Activated naive CD8-positive, alpha-beta T cell treated with anti-CD3 and anti-CD28 coated beads, Interleukin-2, amount 10 ng/mL, durations not matched to agents 7 days and 5 days (primary cell): ENCODE measurements at places on chromosomes 11 and 22. TPM values are rescaled to one million over a fixed set of nuclear protein-coding genes. Genes with fewer than 3 reads are reported as not detected.

DNA sequence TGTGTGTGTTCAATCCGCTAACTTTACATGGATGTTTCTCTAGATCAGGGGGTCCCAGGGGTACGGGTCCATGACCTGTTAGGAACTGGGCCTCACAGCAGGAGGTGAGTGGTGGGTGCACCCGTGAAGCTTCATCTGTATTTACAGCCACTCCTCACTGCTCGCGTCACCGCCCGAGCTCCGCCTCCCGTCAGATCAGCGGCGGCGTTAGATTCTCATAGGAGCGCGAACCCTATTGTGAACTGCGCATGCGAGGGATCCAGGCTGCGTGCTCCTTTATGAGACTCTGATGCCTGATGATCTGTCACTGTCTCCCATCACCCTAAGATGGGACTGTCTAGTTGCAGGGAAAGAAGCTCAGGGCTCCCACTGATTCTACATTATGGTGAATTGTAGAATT lies 31.9 kb downstream of the MRGPRD start:
- no peaks in the 10 kb centered on the region for H3K27me3 ChIP-seq
- no peak for DNase-seq
- no peak overlapping the region for H3K27ac ChIP-seq
- H3K4me1 ChIP-seq: no peaks in the 10 kb centered on the region
- no peaks in the 10 kb centered on the region for H3K36me3 ChIP-seq
- no peak overlapping the region for H3K4me3 ChIP-seq

GRCh38 chr11:8719721-8720120 lies 37.1 kb downstream of the RPL27A start:
- H3K4me3 ChIP-seq: no peak overlapping the region
- peaks cover 6% of the 10 kb centered on the region for H3K4me1 ChIP-seq
- H3K36me3 ChIP-seq: no peaks in the 10 kb centered on the region
- H3K27ac ChIP-seq: no peak overlapping the region
- H3K27me3 ChIP-seq: peaks cover 12% of the 10 kb centered on the region

DNA sequence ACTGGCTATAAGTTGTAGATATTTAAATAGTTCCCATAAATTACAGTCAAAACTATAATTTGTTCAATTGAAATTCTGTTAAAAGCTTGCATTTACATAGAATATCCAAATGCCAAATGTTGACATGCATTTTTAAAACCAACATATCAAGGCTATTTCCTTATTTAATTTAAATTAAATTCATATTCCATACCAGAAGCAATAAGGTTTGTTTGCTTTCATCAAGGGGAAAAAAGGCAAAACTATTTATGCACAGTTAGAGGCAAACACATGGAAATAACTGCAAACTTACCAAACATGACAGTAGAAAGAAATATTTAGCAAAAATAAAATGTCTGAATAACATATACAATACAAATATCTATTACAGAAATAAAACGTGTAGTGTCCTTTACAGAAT lies 1581.2 kb upstream of the TENM4 start:
- no peak overlapping the region for H3K27ac ChIP-seq
- no peak overlapping the region for H3K4me3 ChIP-seq
- no peaks in the 10 kb centered on the region for H3K27me3 ChIP-seq
- no peaks in the 10 kb centered on the region for H3K4me1 ChIP-seq
- H3K36me3 ChIP-seq: no peaks in the 10 kb centered on the region

The EIF3F gene
- 233 TPM for total RNA-seq

DNA sequence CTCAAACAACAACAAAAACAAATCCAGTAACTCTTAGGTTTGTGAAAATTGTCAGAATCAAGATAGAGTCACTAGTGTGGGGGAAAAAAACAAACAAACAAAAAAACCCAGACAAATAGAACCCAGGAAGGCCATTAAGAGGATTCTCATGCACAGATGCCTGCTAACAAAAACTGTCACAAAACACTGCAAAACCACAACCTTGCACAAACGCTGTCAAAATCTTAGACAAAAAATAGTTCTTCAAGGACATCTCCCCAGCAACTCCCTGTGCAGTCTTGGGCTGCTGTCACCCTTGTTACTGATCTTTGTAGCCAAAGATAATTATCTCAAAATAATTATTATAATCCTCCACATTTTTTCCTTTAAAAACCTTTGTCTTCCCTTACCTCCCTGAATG lies 4.6 kb upstream of the ZBED5 start:
- no peaks in the 10 kb centered on the region for H3K27me3 ChIP-seq
- no peak overlapping the region for H3K27ac ChIP-seq
- H3K4me3 ChIP-seq: no peak overlapping the region
- DNase-seq: no peak
- peaks cover 17% of the 10 kb centered on the region for H3K4me1 ChIP-seq

GRCh38 chr22:26241361-26241760 lies 72.1 kb downstream of the SEZ6L start:
- no peaks in the 10 kb centered on the region for H3K36me3 ChIP-seq
- H3K27ac ChIP-seq: no peak overlapping the region
- peaks cover 12% of the 10 kb centered on the region for H3K27me3 ChIP-seq
- H3K4me3 ChIP-seq: no peak overlapping the region
- no peak for DNase-seq

DNA sequence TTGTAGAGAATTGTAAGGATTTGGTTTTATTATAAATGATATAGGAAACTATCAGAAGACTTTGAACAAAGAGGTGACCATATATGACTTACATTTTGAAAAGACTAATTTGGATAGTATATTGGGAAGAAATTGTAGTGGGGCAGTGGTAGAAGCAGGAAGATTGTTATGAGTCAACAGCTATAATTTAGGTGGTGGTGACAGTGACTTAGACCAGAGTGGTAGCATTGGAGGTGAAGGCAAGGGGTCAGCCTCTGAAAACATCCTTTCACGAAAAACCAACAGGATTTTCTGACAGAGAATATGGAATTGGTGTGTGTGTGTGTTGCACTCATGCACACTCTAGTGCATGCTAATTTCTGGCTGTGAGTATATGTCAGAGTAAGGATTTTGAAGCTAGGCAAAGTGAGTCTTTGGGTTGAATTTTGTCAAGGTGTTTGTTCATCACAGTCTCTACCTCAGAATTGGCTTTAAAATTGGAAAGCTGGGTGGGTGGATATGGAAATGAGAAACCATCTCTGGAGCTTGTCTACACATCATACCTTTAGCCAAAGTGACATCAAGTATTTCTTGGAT lies 8.2 kb upstream of the HBE1 start:
- DNase-seq: no peak
- no peaks in the 10 kb centered on the region for H3K4me1 ChIP-seq
- H3K27ac ChIP-seq: no peak overlapping the region
- no peak overlapping the region for H3K4me3 ChIP-seq
- H3K36me3 ChIP-seq: no peaks in the 10 kb centered on the region

DNA sequence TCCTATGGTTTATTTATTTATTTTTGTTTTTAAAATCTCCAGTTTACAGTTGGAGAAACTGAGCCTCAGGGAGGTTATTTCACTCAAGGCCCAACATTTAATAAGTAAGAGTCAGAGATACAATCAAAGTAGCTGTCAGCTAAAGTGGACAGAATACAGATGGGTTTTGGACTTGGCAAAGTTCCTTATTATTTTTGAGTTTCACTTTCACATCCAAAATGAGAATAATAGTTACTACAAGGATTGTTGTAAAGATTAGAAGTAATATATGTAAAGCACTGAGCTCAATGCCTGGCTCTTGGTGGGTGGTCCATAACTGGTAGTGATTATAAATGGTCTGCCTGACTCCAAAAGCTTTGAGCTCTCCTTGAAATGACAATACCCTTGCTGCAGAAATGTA lies 87.5 kb upstream of the SESN3 start:
- H3K27me3 ChIP-seq: peaks cover 2% of the 10 kb centered on the region
- H3K4me1 ChIP-seq: peaks cover 3% of the 10 kb centered on the region

DNA sequence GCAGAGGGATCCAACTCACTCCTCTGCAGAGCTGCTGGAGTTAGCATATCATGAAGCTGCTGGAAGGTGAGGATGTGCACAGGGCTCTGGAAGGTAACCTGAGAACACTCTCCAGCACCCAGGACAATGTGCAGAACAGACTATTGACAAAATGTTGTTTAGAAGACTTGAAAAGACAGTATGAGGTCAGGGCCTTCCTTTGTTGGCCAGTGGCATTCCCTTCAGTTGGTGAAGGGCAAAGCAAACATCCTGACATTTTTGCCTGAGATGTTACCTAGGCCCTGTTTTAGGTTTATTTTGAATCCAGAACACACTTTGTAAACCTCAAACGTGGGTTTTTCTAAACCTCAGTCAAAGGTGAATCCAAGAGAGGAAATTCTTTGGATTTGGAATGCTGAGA lies 67.8 kb downstream of the DEPDC5 start:
- H3K4me3 ChIP-seq: no peak overlapping the region
- peaks cover 40% of the 10 kb centered on the region for H3K36me3 ChIP-seq
- DNase-seq: no peak
- H3K27me3 ChIP-seq: no peaks in the 10 kb centered on the region
- H3K27ac ChIP-seq: no peak overlapping the region
